A172 (cell line): ENCODE measurements at places on chromosomes 7 and 10. TPM values are rescaled to one million over a fixed set of nuclear protein-coding genes. Genes with fewer than 3 reads are reported as not detected.

DNA sequence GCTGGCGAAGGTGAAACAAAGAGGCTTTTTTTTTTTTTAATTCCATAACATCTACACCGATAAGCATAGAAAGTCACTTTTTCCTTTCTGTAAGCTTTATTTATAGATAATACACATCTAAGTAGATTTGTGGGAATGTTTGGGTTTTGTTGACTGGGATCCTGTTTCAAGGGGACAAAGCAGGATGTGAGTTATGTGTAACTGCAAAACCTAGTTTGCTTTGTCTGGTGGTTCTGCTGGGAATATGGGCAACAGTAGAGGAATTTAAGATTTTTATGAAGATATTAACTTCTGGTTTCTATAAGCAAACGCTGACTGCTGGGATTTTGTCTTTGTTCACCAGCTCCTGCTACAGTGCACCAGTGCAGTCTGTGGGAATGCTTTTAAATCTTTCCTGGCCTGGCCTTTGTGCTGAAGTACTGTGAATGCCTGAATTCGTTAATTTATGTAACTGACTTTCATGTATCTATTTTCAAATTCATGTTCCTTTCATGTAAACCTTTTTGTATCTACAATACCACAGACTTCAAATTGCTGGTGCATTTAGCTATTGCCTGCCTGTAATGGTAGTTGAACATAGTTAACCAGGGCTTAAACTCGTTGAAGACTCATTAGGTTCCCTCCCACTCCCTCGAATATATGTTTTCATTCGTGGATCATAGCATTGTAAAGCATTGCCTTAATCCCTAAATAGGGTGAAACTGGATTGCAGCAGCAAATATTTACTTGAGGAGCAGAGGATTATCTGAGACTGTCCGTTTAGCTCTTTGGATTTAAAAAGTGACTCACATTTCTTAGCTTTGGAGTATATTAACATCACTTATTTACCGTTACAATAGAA, 1.5 kb downstream of the KLHL7 start:
- DNase-seq, result peak; percentile 10

GRCh38 chr7:101362334-101363195, at the start of gene COL26A1:
Gene COL26A1 (plus strand): TSS chr7:101362875. CDS start chr7:101363033, 158 bp downstream.
- no peak for DNase-seq

- no peak for DNase-seq
Observed at GRCh38 chr7:32378988-32379387, 111.2 kb downstream of the LSM5 start.

DNA sequence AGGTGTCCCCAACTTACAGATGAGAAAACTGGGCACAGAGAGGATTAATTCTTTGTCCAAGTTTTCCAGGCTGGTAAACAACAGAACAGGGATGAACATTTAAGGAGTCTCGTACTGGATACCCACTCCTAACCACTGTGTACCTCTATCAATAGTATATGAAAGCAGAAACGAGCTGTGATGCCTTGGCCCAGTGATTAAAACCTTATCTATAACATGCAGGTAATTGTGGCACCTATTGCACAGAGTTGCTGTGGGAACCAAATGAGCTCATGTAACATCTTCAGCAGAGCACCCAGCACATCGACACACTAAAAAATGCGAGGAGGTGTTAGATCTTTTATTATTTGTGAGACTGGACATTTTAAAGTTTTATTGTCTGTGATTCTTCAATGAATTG, 1.6 kb downstream of the TMEM273 start:
- no peak for DNase-seq

The LIPM gene
- total RNA-seq, result not detected in 2 replicates

The A1CF gene
- total RNA-seq, result not detected in 2 replicates

The LDB3 gene
- total RNA-seq, result 0.10 and 0.31 TPM in 2 replicates

The COPS6 gene
- 70.3 and 74.6 TPM in 2 replicates for total RNA-seq

The ANKRD61 gene
- 1.0 TPM in 1 of 2 replicates, not detected in the other for total RNA-seq

The PARP12 gene
- 19.6 and 23.1 TPM in 2 replicates for total RNA-seq
